ENCODE measurements at places on chromosomes 16 and 17.

DNA sequence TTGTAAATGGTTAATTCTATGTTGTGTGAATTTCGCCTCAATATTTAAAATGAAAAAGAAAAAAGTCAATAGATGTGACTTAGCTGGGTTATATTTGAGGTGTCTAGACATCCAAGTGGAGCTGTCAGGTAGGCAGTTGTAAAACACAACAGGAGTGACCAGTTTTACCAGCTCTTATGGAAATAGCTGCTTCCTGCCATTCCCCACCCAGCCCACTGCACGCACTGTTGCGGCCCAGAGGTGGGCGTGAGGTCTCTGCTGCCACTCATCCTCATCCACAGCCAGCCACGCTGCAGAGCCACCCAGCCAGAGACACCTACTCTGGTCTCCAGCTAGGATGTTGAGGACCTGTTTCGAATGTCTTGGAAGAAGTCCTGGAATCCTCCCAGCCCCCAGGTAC, 3.4 kb upstream of the CARD14 start:
- DNase-seq = no peak

DNA sequence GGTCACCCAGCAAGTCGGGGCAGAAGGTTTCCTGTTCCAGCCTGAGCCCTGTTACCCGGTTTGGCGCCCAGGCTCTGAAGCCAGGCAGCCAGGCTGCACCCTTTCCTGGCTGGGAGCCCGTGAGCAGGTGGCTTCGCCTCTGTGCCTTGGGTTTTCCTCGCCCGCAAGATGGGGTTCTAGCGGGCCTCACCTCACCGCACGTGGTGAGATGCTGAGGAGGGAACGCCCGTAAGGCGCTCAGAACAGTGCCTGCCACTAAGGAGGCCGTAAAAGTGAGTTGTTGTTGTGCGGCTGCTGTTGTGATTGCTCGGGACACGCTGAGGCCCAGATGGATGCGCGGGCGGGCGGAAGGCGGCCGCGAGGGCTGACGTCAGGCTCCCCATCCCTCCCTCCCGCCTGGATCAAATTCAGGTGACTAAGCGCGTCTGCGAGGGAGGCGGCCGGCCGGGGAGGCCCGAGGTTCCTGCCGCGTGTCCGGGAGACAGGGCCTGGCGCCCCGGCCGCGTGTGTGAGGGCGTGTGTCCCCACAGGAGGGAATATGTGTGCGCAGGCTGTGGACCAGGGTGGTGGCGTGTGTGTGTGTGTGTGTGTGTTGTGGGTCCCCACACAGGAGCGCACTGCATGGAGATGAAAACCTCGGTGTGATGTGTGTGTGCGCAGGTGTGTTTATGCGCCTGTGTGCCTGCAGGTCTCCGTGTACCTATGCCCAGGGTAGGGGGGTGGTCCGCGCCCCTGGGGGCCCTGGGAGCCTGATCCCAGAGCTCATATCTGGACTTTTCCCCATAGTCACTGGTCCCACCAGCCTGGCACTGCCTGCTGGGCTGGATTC, 4.3 kb downstream of the CAMKK1 start:
- DNase-seq = peak; percentile 81

DNA sequence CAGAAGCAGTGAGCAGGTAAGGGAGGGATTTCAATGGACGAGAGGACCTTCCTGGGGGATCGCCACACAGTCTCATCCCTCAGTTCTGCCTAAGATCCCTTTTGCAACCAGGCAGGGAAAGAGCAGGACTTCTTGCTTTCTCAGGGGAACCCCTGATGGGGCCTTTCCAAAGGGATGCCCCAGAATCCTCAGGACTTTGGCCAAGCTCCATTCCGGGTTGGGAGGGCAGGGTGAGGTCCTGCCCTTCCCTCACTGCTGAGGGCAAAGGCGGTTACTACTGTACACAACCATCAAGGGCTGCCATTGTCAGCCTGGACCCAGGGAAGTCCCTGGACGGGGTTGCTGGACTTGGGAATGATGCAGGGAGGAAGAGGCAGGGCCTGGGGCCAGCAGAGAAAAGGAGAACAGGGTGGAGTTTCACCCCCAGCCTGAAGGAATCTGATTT, 9.7 kb downstream of the PRR29 start:
- no peak for DNase-seq

DNA sequence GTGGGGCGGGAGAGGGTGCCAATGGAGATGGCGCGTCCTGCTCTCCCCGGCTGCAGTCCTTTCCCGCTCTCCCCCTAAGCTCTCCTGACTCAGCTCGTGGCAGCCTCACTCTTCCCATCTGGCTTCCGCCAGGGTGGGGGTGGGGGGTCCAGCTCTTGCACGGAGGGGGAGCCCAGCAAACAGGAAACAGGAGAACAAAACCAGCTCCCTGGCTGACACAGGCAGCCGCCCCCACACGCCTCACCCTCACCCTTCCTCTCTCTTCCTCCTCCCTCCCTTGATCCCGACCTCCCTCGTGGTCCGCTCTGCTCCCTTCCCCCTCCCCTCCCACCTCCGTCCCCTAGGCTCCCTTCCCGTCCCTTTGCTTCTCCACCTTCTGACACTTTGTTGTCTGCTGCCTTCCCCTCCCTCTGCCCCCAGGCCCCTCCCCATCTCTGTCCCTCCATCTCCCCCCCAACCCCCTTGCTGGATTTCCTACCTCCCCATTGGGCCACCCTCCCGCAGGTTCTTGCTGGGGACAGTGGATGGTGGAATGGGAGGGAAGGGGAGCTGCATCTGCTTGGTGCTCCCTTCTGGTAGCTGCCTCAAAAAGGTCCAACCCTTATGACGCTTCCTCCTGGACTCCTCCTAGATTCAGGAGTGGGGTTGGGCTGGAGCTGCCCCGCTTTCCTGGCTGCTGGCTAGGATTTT, 23.7 kb downstream of the ARHGAP23 start:
- peak; percentile 78 for DNase-seq
